Naive thymus-derived CD4-positive, alpha-beta T cell (primary cell): ENCODE measurements at places on chromosomes 12 and 14. TPM values are rescaled to one million over a fixed set of nuclear protein-coding genes. Genes with fewer than 3 reads are reported as not detected.

- H3K27me3 ChIP-seq: no peaks in the 10 kb centered on the region
- H3K4me3 ChIP-seq: no peak overlapping the region
- no peak overlapping the region for H3K27ac ChIP-seq
- H3K36me3 ChIP-seq: no peaks in the 10 kb centered on the region
- no peaks in the 10 kb centered on the region for H3K4me1 ChIP-seq
Measured at GRCh38 chr12:90042920-90043641, 334.4 kb upstream of the ATP2B1 start.

GRCh38 chr14:98548071-98548686, 723.8 kb downstream of the BCL11B start:
- no peak overlapping the region for H3K4me3 ChIP-seq
- H3K27ac ChIP-seq: no peak overlapping the region
- no peaks in the 10 kb centered on the region for H3K4me1 ChIP-seq
- no peaks in the 10 kb centered on the region for H3K36me3 ChIP-seq
- no peaks in the 10 kb centered on the region for H3K27me3 ChIP-seq

- no peaks in the 10 kb centered on the region for H3K36me3 ChIP-seq
- no peak for DNase-seq
- H3K4me1 ChIP-seq: peaks cover 21% of the 10 kb centered on the region
- no peaks in the 10 kb centered on the region for H3K27me3 ChIP-seq
Measured at GRCh38 chr14:105420101-105420973, 710 bp downstream of the MTA1 start.

- no peak overlapping the region for H3K27ac ChIP-seq
- no peaks in the 10 kb centered on the region for H3K36me3 ChIP-seq
Measured at GRCh38 chr14:24475261-24475660, 32.7 kb upstream of the SDR39U1 start.

DNA sequence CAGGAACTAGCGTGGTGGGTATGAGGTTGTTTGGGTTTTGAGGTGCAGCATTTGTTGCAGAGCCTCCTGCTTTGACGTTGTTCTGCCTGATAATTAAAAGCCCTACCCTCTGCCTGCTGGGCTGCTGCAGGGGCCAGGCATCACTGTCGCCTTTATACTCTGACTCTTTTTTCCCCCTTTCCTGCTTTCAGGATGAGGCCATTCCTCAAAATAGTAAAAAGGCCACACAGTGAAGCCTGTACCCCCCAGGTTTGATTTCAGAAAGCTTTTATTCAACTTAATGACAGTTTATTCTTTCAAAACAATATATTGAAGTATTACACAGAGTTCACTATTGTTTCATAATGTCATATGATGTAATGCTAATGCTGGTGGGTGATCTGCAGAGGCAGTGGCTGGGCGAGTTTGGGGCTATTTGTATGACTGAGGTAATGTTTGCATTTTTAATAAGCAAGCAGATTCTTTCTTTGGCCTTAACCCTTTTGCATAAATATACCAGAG, 9.1 kb downstream of the BORCS5 start:
- H3K4me1 ChIP-seq: peaks cover 17% of the 10 kb centered on the region
- H3K36me3 ChIP-seq: no peaks in the 10 kb centered on the region
- no peak for DNase-seq
- no peak overlapping the region for H3K27ac ChIP-seq
- no peak overlapping the region for H3K4me3 ChIP-seq

DNA sequence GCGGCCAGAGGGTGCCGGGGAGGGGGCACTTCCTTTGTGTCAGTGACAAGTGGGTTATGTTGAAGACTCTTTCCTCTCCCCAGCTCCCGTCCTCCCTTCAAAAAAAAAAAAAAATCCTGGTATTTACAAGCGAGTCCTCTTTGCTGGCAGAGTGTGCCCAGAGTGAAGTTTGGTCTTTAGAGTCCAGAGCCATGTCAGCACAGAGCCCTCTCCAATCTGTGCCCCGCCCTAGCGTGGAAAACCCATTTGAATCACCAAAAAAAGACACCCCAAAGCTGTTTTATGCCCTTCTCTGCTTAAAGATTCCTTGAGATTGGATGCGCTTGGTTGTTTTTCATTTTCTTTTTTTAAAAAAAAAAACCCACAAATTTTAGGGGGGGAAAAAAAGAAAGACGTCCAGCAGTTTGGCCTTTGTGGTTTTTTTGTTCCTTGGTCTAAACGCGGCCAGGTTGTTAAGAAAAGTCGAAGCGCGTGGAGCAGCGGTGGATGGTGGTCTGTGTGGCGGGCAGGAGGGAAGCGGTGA, 3.3 kb downstream of the NKX2-1 start:
- peaks cover 7% of the 10 kb centered on the region for H3K27me3 ChIP-seq
- H3K27ac ChIP-seq: no peak overlapping the region
- no peak overlapping the region for H3K4me3 ChIP-seq
- H3K4me1 ChIP-seq: no peaks in the 10 kb centered on the region

DNA sequence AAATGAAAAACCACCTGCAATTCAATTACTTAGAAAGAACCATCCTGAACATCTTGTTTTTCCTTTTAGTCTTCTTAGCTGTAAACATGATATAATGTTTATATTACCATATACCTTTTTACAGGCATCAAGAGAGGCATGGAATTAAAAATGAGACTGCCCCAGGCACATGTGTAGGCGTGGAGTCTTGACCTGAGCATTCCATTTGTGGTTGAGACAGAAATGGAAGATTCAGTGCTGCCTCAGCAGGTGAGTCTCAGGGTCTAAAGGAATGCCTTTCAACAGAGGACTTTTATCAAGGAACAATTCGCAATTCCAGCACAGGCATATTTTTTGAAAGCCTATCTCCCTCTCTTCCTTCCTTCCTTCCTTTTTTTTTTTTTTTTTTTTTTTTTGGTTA, 8.0 kb upstream of the NANOGNB start:
- no peak for DNase-seq
- no peaks in the 10 kb centered on the region for H3K36me3 ChIP-seq
- H3K4me1 ChIP-seq: no peaks in the 10 kb centered on the region
- no peak overlapping the region for H3K27ac ChIP-seq
- H3K27me3 ChIP-seq: no peaks in the 10 kb centered on the region
- H3K4me3 ChIP-seq: no peak overlapping the region

- no peak overlapping the region for H3K27ac ChIP-seq
- H3K4me3 ChIP-seq: no peak overlapping the region
- no peaks in the 10 kb centered on the region for H3K36me3 ChIP-seq
- H3K4me1 ChIP-seq: no peaks in the 10 kb centered on the region
- no peaks in the 10 kb centered on the region for H3K27me3 ChIP-seq
Measured at GRCh38 chr14:92783813-92784431, 10.2 kb upstream of the GOLGA5 start.

- H3K4me1 ChIP-seq: no peaks in the 10 kb centered on the region
- H3K4me3 ChIP-seq: no peak overlapping the region
- H3K36me3 ChIP-seq: no peaks in the 10 kb centered on the region
Measured at GRCh38 chr14:71783088-71783487, 149.1 kb upstream of the RGS6 start.

DNA sequence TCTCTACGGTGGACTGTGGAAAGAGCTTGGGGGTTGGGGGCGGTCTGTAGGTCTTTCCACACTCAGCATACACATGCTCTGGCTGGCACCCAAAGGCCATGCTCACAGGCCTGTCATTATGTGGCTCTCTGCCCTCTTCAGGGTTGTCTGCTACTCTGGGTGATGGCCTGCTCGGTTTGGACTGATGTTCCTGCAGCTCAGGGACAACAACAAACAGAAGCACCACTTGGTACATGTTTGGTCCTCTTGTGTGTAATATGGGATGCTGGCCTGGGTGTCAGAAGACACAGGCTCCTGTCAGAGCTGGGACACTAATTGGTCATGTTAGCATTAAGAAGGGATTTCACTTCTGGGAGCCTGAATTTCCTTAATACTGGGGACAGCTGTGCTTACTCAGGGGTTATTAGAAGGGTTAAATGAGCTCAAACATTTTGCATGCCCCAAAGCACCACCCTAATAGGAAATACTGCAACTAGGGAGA, 32.7 kb upstream of the SELPLG start:
- no peak overlapping the region for H3K27ac ChIP-seq
- no peaks in the 10 kb centered on the region for H3K27me3 ChIP-seq
- DNase-seq: no peak
- H3K4me3 ChIP-seq: no peak overlapping the region
- no peaks in the 10 kb centered on the region for H3K36me3 ChIP-seq

- no peaks in the 10 kb centered on the region for H3K27me3 ChIP-seq
- H3K4me1 ChIP-seq: no peaks in the 10 kb centered on the region
- DNase-seq: no peak
- H3K4me3 ChIP-seq: no peak overlapping the region
Measured at GRCh38 chr12:40825156-40825555, 132.9 kb downstream of the CNTN1 start.

DNA sequence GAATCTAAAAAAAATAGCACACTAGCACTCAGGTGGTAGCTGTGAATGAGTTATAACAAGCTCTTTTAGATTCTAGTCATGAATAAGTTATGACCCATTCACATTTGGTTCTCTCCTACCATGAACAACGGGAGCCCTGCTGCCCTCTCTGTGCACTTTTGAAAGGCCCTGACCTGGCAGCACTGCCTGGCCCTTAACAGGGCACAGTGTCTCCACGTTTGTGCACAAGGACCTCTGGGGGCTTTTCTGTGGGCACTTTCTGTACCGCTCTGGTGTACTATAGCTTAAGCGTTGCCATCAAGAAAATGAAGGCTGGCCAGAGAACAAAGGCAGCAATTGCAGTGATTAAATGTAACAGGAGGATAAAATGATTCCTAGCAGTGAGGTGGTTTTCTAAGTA, 21.2 kb downstream of the CCDC92 start:
- DNase-seq: no peak
- H3K27ac ChIP-seq: no peak overlapping the region
- no peaks in the 10 kb centered on the region for H3K36me3 ChIP-seq
- H3K4me3 ChIP-seq: no peak overlapping the region
- H3K4me1 ChIP-seq: no peaks in the 10 kb centered on the region

GRCh38 chr14:105486163-105486973, at the start of gene CRIP1:
Gene CRIP1, plus strand, starts transcription at chr14:105486886. Its CDS starts 374 bp downstream, at chr14:105487260.
- peak within 1 kb of the TSS; percentile 85 for H3K4me3 ChIP-seq
- no peaks in the 10 kb centered on the region for H3K27me3 ChIP-seq
- H3K4me1 ChIP-seq: peaks cover 63% of the 10 kb centered on the region
- H3K27ac ChIP-seq: peak within 1 kb of the TSS; percentile 100

Gene PRKD1
- not detected for total RNA-seq

DNA sequence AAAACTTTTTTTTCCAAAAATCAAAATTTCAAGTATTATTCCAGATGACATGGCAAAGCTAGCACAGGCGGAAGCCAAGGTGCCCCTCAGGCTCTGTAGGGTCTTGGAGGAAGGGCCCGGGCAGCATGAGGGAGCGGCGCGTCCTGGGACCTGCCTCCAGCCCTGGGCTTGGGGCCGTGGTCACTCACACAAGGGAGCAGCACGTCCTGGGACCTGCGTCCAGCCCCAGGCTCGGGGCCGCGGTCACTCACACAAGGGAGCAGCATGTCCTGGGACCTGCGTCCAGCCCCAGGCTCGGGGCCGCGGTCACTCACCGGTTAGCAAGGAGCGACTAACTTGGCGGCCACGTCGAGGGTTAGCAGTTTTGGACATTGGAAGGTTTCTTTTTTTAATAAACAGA, 11.9 kb upstream of the GOLGA3 start:
- H3K27ac ChIP-seq: no peak overlapping the region
- H3K27me3 ChIP-seq: no peaks in the 10 kb centered on the region
- H3K4me1 ChIP-seq: no peaks in the 10 kb centered on the region
- DNase-seq: no peak
- H3K4me3 ChIP-seq: no peak overlapping the region

GRCh38 chr14:56592746-56593544, 13.3 kb downstream of the TMEM260 start:
- no peaks in the 10 kb centered on the region for H3K27me3 ChIP-seq
- H3K36me3 ChIP-seq: no peaks in the 10 kb centered on the region
- DNase-seq: no peak
- no peaks in the 10 kb centered on the region for H3K4me1 ChIP-seq

DNA sequence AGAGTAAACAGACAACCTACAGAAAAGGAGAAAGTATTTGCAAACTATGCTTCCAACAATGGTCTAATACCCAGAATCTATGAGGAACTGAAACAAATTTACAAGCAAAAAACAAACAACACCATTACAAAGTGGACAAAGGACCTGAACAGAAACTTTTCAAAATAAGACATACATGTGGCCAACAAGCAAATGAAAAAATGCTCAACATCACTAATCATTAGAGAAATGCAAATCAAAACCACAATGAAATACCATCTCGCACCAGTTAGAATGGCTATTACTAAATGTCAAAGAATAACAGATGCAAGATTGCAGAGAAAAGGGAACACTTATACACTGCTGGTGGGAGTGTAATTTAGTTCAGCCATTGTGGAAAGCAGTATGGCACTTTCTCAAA, 125.8 kb downstream of the C12orf42 start:
- no peaks in the 10 kb centered on the region for H3K4me1 ChIP-seq
- H3K27me3 ChIP-seq: no peaks in the 10 kb centered on the region
- H3K36me3 ChIP-seq: no peaks in the 10 kb centered on the region
- H3K4me3 ChIP-seq: no peak overlapping the region

Gene KLRC4
- 0.69 TPM for total RNA-seq

Gene SLC8A3
- not detected for total RNA-seq

GRCh38 chr12:54502485-54502884, 4.9 kb downstream of the NCKAP1L start:
- H3K27ac ChIP-seq: no peak overlapping the region
- no peak for DNase-seq
- no peaks in the 10 kb centered on the region for H3K27me3 ChIP-seq
- peaks cover 28% of the 10 kb centered on the region for H3K4me1 ChIP-seq

DNA sequence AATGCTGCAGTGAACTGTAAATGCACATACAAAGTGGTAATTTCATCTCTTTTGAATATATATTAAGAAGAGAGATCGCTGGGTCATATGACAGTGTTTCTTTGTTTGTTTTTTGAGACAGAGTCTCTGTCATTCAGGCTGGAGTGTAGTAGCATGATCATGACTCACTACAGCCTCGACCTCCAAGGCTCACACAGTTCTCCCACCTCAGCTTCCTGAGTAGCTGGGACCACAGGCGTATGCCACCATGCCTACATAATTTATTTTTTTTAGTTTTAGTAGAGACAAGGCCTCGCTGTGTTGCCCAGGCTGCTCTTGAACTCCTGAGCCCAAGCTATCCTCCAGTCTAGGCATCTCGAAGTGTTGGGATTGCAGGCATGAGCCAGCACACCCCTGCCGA, 62.4 kb upstream of the ACSS3 start:
- no peak overlapping the region for H3K27ac ChIP-seq
- no peaks in the 10 kb centered on the region for H3K27me3 ChIP-seq

- peaks cover 41% of the 10 kb centered on the region for H3K4me1 ChIP-seq
- H3K27me3 ChIP-seq: no peaks in the 10 kb centered on the region
- peak overlapping the region; percentile 86 for H3K27ac ChIP-seq
- DNase-seq: no peak
Measured at GRCh38 chr12:43760396-43760795, 1.6 kb downstream of the IRAK4 start.

Gene SLC7A8
- 4.0 TPM for total RNA-seq
